Left colon (tissue), 2 donors: ENCODE measurements at places on chromosomes 3 and 15. TPM values are rescaled to one million over a fixed set of nuclear protein-coding genes. Genes with fewer than 3 reads are reported as not detected.

GRCh38 chr15:74549816-74550215 lies 8.8 kb downstream of the ARID3B start:
- no peak for DNase-seq

DNA sequence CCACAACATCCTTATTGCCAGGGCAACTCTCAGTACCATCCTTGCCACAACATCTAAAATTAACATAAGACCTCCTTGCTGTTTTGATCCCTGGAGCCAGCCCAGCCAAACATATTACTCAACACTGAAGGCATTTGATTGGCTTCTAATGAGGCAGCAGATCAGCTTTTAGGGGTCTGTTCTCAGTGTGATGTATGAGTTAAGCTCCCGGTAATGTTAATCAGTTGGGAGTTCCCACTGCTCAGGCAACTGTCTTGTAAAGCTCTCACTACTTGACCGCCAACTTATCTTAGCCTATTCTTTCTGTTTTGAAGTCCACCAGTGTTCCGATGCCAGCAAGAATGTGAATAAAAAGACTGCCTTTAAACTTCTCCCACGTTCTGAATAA lies 158.9 kb downstream of the FOXB1 start:
- no peak for DNase-seq

GRCh38 chr3:18864933-18865731 lies 283.2 kb upstream of the KCNH8 start:
- no peak for DNase-seq

DNA sequence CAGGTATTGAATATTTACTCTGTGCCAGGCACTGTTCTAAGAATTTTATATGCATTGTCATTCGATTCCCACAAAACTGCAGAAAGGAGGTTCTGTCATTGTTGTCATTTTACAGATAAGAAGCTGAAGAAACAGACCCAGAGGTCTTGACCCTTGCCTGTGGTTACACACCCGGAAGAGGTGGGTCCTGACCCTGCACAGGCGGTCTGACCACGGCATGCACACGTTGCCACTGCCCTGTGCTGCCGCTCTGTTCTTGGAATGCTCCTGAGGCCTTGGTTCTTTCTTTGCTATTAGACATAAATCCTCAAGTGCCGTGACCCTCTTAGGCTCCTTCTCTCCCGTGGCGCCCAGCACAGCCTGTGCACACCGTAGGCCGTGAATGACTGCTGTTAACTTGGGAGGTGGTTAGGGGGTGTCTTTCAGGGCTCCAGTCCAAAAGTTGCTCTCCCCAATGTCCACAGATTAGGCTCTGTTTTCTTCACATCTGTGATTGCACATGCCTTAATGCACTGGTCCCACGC lies 74.1 kb upstream of the PLXNA1 start:
- no peak for DNase-seq

GRCh38 chr3:100261485-100261903 lies 702 bp downstream of the TBC1D23 start:
- DNase-seq = no peak

- DNase-seq = no peak
Observed at GRCh38 chr3:66748175-66748876, 247.5 kb upstream of the LRIG1 start.

GRCh38 chr15:50506121-50506520 lies 40.3 kb downstream of the USP50 start:
- DNase-seq = no peak

- DNase-seq = no peak
Observed at GRCh38 chr3:41600616-41601015, 361.3 kb downstream of the ULK4 start.

- DNase-seq = no peak
Observed at GRCh38 chr15:78727561-78727960, 83.7 kb downstream of the ADAMTS7 start.

DNA sequence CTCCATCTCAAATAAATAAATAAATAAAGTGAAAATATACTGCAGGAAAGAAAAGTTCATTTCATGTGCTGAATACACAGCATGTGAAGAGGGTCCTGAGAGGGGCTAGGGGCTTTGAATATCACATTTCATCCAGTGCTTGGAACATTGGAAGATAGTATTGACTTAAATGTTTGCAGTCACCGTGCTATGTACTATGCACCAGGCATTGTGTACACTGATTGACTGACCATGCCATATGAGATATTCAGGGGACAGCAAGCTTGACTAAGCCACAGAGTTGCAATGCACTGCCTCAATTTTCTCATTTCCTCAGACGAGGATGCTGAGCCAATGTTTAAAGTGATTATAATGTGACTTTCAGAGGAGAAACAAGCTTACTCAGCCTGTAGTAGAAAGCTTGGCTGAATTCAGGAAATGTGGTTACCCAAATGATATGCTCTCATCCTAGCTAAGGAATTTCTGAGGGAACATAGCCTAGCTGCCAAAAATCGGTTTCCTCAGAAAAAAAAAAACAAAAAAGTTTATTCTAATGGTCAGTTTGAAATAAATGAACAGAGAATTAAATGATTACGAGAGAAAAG lies 557.9 kb downstream of the FGF12 start:
- DNase-seq = no peak

GRCh38 chr3:38842266-38842965 lies 26.4 kb upstream of the SCN10A start:
- no peak for DNase-seq

DNA sequence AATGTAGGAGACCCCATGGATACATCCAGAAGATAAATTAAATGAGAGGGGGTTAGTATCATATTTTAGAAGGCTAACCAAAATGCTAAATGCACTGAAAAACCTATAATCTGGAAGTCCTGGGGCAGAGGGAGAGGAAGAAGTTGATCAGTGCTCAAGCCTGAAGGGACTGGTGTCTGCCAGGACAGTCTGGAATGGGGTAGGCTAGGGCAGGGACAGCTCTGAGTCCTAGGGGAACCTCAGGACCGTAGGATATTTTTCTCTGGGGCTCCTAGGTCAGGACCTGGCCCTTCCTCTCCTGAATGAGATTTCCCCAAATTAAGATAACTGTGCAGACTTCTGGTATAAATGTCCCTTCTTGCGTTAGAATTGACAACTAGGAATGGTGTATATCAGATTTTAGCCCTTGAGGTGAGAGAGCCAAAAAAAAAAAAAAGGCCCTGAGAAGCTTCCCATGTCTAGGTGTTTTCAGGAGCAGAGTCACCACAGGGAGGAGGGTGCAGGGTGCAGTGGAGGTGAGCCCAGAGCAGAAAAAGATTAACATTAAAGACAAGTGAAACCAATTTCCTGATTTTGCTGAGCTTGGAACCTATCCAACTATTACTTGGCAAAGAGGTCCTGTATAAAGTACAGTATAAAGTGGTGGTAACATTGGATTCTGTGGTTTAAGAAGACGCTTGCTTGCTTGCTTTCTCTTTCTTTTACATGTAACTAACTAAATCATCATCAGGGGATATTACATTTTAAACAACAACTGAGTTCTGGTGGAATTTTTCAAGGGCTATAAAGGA lies 63.5 kb downstream of the HACD2 start:
- no peak for DNase-seq

GRCh38 chr3:16516695-16517481 lies 3.4 kb upstream of the RFTN1 start:
- no peak for DNase-seq

DNA sequence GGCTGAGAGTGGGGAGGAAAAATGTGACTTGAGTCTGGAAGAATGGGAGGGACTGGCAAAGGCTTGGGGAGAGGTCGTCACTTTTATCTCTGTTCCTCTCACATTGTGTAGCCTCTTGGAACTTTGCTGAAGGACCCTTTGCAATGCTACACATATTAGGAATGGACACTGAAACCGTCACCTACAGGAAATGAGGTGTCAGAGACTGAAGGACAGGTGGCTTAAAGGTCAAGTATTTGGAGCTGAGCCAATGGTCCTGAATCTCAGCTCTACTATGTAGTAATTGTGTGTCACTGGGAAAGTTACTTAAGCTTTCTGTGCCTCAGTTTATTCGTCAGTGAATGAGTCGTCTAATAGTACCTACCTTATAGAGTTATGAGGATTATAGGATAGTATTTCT lies 14.7 kb downstream of the MCTP2 start:
- DNase-seq = no peak

DNA sequence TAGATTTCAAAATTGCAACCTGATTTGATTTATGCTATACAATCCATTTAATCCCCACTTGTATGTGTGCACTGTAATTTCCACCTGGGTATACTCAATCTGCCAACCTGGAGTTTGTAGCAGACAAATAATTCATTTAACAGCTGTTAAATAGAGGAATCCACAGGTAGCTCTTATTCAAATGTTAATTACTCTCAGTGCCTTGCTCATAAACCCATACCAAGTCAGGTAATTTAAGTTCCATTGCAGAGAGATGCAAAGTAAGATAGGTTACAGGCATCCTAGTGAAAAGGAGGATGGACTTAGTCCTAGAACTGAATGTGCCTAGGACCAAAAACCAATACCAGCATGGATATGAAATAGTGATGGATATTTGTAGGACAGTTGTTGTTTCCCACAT lies 674.2 kb downstream of the TBL1XR1 start:
- no peak for DNase-seq

DNA sequence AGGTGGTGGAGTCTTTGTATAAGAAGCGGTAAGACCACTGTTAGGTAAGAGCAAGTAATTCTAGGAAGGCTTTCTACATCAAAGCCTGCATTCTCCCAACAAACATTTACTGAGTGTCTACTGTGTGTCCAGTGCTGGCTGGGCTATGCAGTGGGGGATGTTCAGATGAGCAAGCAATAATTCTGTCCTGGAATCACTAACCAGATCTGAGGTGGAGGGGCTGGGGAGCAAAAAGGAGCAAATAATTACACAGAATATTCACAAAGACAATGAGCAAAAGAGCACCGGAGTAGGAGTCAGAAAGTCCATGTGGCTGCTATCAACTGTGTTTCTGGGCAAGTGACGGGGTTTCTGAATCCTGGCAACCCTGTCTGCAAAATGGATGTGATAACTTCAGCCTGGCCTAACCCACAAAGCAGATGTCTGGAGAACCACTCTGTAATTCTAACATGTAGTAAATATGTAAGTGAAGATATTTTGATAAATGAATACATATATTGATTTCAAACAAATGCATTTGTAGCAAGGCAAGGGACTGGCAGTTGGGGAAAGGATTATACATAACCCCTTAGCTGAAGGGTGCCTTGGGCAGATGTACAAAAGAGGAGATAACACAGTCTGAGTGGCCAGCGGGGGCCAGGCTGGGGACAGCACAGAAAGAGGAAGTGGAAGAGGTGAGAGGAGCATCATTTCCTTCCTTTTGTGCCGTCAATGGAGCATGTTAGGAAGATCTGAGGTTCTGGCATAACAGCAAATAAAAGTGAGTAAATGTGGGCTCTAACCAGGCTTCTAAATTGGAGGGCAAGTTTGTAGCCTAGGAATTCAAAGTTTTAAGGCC lies 28.8 kb downstream of the CYP8B1 start:
- no peak for DNase-seq

DNA sequence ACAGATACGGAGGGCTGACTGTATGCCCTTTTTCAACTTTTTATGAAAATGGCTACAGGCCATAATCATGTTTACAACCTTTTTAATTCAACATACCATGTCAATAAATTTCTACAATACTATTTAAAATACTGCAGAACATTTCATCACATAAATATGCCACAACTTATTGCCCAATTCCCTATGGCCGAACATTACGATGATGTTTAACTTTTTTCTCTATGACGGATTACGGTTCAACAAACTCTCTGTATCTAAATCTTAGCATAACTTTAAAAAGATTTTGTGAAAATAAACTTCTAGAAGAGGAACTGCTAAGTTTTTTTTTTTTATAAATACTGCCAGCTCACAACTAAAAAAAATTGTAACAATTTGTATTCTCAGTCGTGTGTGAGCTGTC lies 220.4 kb downstream of the OSBPL10 start:
- DNase-seq = no peak

GRCh38 chr3:120332646-120333045 lies 16.5 kb downstream of the LRRC58 start:
- no peak for DNase-seq

GRCh38 chr3:177353140-177353539 lies 155.9 kb upstream of the TBL1XR1 start:
- no peak for DNase-seq

GRCh38 chr3:72665701-72666446 lies 182.4 kb downstream of the SHQ1 start:
- peak; percentile 79 for DNase-seq

DNA sequence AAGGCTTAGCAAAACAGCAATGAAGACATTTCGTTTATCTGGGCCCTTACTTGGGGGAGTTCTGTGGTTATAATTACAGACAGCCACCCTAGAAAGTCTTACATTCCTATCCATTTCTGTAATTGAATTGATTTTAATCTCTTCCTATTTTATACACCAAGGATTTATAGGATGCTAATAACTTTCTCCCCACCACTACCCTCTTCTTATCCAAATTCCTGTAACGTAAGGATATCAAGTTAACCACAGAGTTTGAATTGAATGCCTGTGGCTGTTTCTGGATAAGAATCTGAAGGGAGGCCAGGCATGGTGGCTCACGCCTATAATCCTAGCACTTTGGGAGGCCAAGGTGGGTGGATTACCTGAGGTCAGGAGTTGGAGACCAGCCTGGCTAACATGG lies 78.6 kb downstream of the MLH1 start:
- DNase-seq = no peak

GRCh38 chr15:63181648-63182047 lies 7.8 kb upstream of the RAB8B start:
- DNase-seq = no peak

GRCh38 chr15:39695793-39696192 lies 86.8 kb downstream of the FSIP1 start:
- no peak for DNase-seq

GRCh38 chr3:80549173-80549572 lies 781.4 kb upstream of the ROBO1 start:
- DNase-seq = no peak

- no peak for DNase-seq
Observed at GRCh38 chr3:32447865-32448400, 54.7 kb downstream of the CMTM6 start.

DNA sequence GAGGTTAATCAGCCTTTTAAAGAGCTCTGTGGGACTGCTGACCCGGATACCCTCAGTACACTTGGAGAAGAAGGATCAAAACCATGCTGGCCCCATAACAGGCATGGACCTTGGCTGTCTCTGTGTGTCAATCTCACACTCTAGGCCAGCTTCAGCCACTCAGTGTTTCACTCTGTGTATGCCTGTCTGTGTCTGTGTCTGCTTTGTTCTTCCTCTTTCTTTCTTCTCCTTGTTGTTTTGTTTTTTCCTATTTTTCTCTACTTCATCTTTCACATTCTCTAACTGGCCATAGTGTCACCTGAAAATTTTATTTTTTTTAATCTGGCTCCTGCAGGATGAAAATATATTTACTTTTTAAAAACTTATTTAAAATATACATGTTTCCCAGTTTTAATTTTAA lies 51.1 kb downstream of the SERP1 start:
- DNase-seq = no peak

TLR9 gene
- total RNA-seq = not detected

NRROS gene
- total RNA-seq = 1.3 TPM

C3orf49 gene
- total RNA-seq = not detected

SLC4A7 gene
- 24.7 TPM for total RNA-seq

XCR1 gene
- total RNA-seq = not detected

KBTBD13 gene
- not detected for total RNA-seq

PP2D1 gene
- not detected for total RNA-seq

FBXW12 gene
- not detected for total RNA-seq
